ENCODE measurements at places on chromosomes 1 and 21. TPM values are rescaled to one million over a fixed set of nuclear protein-coding genes. Genes with fewer than 3 reads are reported as not detected.

Gene PYGO2
- total RNA-seq, result 34.0 TPM

Gene HSD3B1
- total RNA-seq, result not detected

Gene HCN3
- 1.6 TPM for total RNA-seq

Gene KRTAP19-1
- total RNA-seq, result not detected

Gene SLC6A9
- 12.9 TPM for total RNA-seq

DNA sequence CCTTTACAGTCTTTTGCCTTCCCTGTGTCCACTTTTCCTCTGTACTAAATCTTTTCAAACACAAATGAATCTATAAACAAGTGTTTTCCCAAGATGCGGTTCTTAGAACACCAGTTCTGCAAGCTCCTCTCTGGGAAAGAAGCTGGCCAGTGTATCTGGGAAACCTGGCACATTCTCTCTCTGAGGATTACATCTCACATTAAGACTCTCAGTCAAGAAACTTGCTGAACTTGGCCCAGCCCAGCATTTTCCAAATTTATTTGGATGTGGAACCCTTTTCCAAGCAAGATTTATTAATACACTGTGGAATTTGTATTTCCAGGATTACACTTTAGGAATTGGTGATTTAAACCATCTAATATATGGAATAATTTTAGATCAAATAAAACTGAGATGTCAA lies 105.7 kb downstream of the ZNF281 start:
- no peak for DNase-seq

- DNase-seq, result no peak
These were observed 84.7 kb upstream of the ETS2 start for GRCh38 chr21:38721055-38721454.

Gene SERINC2
- total RNA-seq, result 4.6 TPM

GRCh38 chr1:66613187-66613586 lies 79.2 kb downstream of the SGIP1 start:
- no peak for DNase-seq

DNA sequence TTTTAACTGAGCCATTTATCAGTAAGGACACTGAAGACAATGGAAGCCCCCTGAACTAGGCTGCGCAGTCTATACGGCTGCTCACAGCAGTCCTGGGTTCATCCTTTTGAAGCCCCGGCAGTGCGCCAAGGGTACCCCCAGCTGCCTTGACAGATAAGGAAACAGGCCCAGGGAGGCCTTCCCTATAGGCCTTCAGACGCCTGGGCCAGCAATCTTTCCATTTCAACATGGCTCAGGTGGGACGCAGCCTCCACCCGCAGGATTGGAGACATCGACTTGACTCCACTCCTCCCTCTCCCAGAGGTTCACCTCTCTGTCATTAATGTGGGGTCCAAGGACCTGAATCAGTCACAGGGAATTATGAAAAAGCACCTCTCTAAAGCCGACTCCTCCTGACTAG lies 2.8 kb upstream of the LYPD8 start:
- no peak for DNase-seq
